ENCODE measurements at places on chromosomes 11 and 22.

- no peak for DNase-seq
These were observed 1.7 kb downstream of the PDE3B start for GRCh38 chr11:14645015-14645912.

DNA sequence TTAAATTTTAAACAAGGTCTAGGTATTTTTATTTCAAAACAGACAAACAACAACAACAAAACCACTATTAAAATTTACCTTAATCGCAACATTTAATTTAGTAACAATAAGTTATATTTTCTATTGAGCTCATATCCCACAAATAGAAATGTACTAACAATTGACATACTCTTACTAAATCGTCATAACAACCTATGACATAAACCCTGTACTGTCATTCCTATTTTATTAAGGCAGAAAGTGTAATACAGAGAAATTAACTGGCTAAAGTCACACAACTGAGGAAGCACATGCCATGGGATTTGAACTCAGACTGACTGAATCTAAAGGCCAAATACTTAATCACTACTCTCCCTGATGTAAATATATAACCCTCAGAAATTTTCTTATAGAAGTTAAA is 3.0 kb downstream of the KIF18A start:
- no peak for DNase-seq

DNA sequence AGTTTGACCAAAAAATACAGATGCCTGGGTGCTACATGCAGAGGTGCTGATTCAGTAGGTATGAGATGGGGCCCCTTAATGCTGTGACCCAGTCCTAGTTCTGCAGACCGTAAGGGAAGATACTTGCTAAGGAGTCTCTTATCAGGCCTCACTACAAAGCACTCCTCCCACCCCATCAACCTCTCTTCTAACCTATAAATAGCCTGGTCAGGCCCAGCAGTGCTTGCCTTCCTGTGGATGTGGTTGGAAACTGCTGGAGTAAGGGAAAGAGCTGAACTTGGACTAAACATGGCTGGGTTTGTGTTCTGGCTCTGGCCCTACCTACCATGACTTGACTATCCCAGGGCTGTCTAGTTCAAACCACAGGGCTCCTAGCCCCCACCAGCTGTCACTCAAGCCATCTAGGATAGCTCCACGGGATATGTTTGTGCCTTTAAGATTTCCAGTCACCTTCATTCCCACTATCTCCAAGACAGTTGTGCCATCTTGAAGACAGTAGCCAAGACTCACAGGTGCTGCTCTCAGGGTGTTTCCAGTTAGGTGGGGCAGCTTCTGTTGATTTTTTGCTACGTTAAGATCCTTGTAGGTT is 9.5 kb upstream of the DKK3 start:
- DNase-seq: no peak

DNA sequence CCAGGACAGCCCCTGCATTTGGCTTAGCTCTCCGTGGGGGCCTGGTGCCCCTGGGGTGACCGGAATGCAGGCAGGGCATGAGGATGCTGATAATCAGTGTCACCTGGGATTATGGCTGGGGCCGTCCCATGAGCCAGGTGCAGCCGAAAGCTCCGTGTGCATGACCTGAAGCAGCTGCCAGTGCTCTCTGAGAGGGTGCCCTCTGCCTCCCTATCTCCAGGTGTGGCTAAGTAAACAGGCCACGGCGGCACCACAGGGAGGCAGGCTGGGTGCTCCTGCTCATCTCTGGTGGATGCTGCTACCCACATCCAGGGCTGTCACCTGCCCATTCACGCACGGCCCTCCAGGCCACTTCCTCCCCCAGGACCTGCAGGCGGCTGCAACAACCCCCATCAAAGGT is 29.8 kb downstream of the DUSP8 start:
- DNase-seq: no peak

DNA sequence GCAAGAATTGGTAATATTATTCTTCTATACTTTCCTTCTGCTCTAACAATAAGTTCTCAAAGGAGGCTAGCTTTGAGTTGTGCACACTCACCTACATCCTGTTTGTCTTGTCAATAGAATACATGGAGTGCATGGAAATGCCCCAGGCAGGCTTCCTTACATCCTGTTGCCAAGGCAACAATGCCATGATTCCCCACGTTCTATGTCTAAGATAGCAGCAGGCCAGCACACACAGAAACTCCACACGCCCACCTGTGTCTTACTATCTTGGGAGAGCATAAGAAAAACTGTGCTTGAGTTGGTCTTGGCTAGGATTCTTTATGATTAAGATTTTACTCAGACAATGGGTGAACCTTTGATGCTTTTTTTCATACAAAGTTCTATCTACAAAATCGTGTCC is 379.2 kb downstream of the AASDHPPT start:
- no peak for DNase-seq

DNA sequence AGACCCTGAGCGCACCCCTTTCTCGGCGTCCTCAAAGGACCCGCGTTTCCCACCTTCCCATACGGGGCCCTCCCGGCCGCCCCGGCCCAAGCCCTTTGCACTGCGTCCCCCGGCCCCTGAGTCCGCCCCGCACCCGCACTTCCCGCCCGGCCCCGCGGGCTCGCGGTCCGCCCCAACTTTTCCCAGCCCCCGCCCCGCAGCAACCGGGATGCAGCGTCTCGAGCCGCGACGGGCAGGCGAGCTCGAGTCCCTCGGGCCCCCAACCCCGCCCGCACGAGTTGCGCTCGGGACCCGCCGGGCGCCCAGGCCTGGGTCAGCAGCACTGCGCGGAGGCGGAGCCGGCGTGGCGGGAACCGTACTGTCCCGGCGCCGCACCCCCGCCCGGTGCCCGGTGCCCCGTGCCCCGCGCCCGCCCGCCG is 371 bp downstream of the SMCO4 start:
- DNase-seq: no peak

- no peak for DNase-seq
These were observed 188.3 kb upstream of the BLID start for GRCh38 chr11:122304306-122304705.

- no peak for DNase-seq
These were observed 14.1 kb downstream of the AASDHPPT start for GRCh38 chr11:106091480-106092123.

- no peak for DNase-seq
These were observed 398 bp upstream of the FAM89B start for GRCh38 chr11:65571940-65572339.
